T-helper 22 cell (primary cell): ENCODE measurements at places on chromosomes 5 and 9.

- DNase-seq: peak; percentile 69
Measured at GRCh38 chr9:34986540-34987047, 3.0 kb upstream of the DNAJB5 start.

DNA sequence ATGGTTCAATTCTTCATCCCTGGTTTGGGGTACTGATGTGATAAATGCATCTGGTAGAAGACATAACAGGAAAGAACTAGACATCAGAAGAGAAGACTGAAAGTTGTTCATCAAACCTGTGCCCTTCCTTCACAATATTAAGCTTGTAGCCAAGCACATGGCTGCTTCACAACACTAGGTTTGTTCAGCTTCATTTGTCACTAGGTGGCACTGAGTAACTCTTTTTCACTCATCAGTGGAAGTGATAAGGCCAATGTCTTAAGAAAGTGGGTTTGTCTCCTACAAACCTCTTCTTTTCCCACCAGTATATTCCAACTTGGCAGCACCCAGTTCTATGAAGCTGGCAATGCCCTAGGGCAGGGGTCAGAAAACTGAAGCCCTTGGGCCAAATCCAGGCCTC, 26.9 kb downstream of the ZNF484 start:
- DNase-seq: no peak

GRCh38 chr9:98317134-98317857, 61.8 kb upstream of the TBC1D2 start:
- DNase-seq: no peak

GRCh38 chr9:124504530-124505005, 2.6 kb downstream of the NR5A1 start:
- DNase-seq: no peak

DNA sequence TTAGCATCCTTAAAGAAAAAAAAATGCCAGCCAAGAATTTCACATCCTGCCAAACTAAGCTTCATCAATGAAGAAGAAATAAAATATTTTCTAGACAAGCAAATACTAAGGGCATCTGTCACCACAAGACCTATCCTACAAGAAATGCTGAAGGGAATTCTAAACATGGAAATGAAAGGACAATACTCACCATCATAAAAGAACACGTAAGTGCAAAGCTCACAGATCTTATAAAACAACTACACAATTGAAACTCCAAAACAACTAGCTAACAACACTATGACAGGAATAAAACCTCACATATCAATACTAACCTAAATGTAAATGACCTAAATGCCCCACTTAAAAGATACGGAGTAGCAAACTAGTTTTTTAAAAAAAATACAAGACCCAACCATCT, 71.4 kb downstream of the TTC39B start:
- no peak for DNase-seq

GRCh38 chr5:179265514-179266290, 79.6 kb downstream of the ADAMTS2 start:
- DNase-seq: no peak

DNA sequence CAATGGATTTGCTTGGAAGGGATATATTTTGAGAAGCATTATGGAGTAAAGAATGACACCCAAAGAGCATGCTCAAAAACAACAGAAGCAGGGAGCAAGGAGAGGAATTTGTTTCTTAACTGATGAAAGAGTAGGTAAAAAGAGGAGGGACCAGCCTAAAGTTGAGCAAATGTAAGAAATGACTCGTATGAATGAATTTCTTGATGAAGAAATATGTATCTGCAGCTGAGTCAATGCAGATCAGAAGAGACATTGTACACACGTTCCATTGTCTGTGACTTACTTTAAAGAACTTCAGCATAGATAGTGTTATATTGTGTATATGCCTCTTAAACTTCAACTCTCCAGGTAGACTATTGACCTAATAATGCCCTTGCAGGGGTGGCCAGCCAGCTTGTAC, 112.7 kb upstream of the NREP start:
- DNase-seq: no peak

- DNase-seq: no peak
Measured at GRCh38 chr9:128124451-128124850, 3.1 kb downstream of the PTGES2 start.

GRCh38 chr5:147822686-147823491, 8.6 kb downstream of the SPINK1 start:
- no peak for DNase-seq

DNA sequence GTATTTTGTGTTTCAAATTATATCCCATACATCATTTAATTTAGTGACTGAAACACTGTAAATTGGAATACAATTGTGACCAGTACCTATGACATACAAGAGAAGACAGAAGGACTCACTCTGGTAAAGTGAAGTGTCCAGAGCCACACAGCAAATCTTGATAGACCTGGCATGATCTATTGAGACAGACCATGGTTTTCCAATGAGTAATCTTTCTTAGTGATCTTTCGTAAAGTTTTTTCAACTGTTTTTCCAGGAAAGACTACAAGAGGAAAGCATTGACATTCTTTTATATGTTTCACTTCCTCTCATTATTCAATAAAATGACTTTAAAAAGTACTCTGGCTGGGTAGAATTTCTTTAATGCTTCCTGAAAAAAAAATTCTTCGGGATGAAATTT, 43.3 kb upstream of the ALDH1A1 start:
- no peak for DNase-seq

- no peak for DNase-seq
Measured at GRCh38 chr5:131387255-131387654, 123.4 kb downstream of the CDC42SE2 start.

GRCh38 chr5:118270526-118270925, 717.8 kb downstream of the DTWD2 start:
- no peak for DNase-seq

GRCh38 chr9:134750450-134751155, 109.0 kb downstream of the COL5A1 start:
- DNase-seq: no peak

DNA sequence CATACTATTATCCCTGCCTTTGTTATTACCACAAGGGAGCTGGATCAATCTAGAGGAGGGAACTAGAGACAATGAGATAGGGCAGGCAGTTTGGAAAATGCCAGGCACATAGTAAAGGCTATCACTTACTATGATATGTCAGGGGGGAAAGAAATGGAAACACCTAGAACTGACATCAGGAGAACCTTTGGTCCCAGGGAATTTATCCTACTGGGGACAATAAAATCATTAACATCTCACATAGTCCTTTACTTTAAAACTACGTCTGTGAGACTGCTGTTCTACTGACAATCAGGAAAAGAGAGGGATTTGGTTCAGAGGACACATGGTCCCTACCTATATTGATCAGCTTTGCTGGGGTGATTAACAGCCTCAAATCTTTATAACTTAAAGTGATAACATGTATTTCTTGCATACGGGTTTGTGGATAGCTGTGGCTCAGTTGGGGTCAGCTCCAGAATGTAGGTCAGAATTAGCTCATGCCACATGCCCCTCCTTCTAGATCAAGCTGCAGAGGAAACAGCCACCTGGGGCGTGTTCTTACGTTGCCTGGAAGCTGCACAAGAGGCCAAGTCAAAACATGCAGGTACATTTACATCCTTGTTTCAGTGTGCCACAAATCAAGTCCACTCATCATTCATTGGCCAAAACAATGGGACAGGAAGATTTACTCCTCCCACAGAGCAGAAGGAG, 43.9 kb upstream of the ALDOB start:
- DNase-seq: no peak

GRCh38 chr5:110082194-110082593, 392.5 kb downstream of the MAN2A1 start:
- DNase-seq: no peak

GRCh38 chr5:134552301-134552700, 26.8 kb downstream of the JADE2 start:
- no peak for DNase-seq

DNA sequence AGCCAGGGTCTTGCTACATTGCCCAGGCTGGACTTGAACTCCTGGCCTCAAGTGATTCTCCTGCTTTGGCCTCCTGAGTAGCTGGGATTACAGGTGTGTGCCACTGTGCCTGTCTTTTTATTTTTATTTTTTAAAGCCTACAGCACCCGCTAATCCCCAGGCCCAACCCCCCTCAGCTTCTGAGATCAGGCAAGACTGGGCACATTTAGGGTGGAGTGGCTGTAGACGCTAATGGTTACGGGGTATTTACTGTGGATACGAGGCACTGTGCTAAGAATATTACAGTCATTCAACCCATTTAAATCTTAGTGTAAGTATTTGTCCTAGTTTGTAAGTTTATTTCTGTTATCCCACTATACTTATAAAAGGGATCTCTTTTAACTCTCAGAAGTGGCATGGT, 175.2 kb downstream of the FANCC start:
- DNase-seq: no peak

DNA sequence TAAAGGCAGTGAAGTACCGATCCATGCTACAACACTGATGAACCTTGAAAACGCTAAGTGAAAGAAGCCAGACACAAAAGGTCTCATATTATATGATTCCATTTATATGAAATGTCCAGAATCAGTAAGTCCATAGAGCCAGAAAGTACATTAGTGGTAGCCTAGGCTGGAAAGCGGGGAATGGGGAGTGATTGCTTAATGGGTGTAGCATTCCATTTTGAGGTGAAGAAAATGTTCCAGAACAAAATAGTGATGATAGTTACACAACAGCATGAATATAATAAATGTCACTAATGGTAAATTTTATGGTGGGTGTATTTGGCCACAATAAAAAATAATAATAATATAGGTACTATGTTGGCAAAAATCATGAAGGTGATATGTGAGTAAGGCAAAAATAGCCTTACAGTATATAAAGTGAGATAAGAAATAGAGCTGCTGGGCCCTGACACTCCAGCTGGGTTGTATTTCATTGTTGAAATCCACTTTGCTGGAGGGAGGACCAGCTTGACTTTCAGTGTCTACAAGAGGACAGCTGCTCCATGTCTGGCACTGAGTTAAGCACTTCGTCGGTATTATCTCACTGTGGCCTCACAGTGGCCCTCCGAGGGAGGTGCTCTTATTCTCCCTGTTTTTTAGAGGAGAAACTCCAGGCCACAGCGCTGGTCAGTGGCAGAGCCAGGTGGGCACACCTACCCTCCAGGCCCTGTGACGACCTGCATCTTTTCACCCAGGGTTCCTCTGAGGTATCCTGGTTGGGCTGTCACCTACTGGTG, 22.4 kb upstream of the ANGPTL2 start:
- DNase-seq: no peak

GRCh38 chr5:40681363-40682153, 1.8 kb downstream of the PTGER4 start:
- DNase-seq: no peak

GRCh38 chr5:77590347-77590746, 48.2 kb downstream of the OTP start:
- no peak for DNase-seq

DNA sequence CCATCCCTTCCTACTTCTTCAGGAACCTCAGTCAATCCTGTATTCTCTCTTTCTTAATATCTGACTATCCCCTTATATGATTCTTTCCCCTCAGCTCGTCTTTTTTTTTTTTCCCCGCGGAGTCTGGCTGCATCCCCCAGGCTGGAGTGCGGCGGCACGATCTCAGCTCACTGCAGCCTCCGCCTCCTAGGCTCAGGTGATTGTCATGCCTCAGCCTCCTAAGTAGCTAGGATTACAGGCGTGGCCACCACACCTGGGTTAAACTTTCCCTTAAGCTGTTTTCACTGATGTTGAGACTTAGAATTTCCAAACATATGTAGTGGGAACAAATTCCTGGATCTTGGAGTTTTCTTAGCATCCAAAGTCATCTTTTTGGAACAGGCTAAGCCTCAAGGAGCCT, 13.3 kb upstream of the RUSC2 start:
- no peak for DNase-seq

DNA sequence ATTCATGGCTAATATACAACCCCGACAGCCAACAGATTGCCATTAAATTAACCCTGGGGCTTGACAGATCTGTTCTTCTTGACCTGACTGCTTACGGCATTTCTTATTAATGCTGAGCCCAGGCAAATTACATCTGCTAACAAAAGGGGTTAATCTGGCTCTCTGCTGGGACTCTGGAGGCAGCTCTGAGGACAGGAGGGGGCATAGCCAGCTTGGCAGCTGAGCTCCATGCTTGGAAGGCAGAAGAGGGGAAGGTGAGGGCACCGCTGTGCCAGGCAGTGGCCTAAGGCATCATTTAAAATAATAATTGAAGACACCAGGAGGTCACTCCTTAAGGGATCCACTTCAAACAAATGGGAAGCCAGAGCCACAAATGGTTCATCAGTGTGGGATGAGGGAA, 126.0 kb upstream of the GPR151 start:
- no peak for DNase-seq

DNA sequence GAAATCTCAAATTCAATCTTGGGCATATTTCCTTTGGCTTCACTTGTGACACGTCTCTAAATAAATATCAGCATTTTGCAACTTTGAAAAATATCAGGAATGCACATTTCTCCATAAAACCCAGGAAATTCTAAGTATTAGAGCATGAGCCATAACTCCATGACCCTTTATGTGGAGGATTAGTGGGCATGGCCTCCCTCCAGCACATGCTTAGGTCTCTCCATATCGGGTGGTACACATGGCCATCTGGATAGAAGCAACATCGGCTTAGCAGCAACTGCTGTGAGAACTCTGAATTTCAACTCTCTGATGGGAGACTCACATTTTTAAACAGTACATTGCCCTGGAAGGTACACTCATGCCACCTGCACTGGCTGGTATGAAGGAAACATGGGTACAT, 73.7 kb upstream of the EGFLAM start:
- no peak for DNase-seq

GRCh38 chr9:2727966-2728613, 10.8 kb downstream of the KCNV2 start:
- no peak for DNase-seq

DNA sequence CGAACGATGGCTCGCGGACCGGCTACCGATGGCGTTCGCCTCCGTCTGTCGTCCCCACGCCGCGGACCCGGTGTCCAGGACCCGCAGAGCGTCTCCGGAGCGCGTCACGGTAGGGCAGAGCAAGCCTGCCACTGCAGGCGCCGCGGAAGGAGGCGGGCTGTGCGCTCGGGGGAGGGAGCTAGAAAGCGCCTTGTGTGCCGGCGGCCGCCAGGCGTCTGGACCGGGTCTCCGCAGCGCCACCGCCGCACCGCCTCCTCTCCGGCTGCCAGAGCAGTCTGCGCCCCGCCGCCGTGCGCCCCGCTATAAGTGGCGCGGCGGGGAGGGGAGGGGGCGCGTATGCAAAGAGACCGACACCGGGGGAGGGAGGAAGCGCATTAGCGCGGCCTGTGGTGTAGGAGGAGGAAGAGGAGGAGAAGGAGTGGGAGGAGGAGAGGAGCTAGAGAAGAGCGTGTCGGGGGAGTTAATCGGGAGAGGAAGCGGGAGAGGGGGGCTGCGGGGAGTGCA, at the start of gene ENC1:
TSS of gene ENC1 (minus strand) at position 279 of the 504 bp plus-strand sequence. CDS start 4,243 bp downstream, outside the sequence.
- peak; percentile 32 for DNase-seq

DNA sequence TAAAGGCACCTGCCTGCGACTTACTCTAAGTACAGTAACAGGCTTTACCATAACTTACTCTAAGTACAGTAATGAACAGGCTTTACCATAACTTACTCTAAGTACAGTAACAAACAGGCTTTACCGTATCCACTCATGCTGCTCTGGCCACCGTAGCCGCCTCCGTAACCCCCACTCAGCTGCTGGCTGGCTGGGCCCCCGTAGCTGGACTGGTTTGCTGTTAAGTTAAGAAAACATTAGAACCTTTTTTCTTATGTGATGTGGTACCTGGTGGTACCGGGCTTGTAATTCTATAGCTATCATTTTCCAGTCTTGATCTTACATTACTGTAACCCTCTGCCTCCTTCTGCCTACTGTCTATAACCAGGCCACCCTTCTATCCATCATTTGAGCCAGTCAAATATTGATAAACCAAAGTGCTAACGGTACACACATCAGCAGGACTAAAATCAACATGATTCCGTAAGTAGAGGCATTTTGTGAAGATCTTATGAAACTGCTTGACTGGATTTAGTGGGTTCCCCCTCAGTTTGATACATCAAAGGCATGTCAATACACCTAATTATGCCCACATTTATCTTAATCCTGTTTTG, 7.4 kb downstream of the HNRNPH1 start:
- DNase-seq: no peak
